ENCODE measurements at places on chromosomes 3 and 15.

GRCh38 chr3:23262766-23263165, 59.6 kb downstream of the UBE2E2 start:
- no peak for DNase-seq

DNA sequence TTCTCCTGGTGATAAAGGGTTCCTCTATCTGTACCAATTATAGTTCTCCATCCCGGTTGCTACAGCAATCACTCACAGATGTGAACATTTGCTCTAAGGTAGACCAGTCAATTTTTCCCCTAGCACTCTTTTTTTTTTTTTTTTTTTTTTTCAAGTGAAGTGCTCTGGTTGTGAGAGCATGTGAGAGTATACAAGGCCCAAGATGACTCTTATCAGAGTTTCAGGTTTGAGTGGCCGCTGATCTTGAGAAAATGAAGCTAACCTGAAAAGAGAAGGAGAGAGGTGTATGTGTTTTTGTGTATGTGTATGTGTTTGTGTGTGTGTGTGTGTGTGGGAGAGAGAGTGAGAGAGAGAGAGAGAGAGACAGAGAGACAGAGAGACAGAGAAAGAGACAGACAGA, 44.4 kb upstream of the OTOL1 start:
- DNase-seq: no peak

GRCh38 chr3:78761126-78761525, 1006.7 kb downstream of the ROBO1 start:
- no peak for DNase-seq

DNA sequence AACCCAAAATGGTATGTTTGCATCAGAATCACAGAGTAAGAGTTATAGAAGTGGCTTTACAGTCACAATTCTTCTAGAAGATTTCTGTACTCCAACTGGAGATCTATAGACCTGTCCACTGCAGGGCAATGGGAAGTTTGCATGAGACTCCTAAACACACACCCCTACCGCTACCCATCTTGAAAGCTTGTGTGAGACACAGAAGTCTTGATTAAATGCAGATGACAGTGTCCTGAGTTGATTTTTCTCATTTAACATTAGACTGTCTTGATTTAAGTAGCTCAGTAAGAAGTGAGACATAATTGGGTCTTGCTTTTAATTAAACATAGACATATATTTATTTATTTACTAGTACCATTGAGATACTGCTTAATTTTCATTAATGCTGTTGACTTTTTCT, 54.4 kb downstream of the CD47 start:
- DNase-seq: no peak

- no peak for DNase-seq
These were observed 537 bp upstream of the SCAP start for GRCh38 chr3:47476330-47476626.
